Subcutaneous preadipocyte (primary cell): ENCODE measurements at places on chromosomes 1 and 21. TPM values are rescaled to one million over a fixed set of nuclear protein-coding genes. Genes with fewer than 3 reads are reported as not detected.

The INAVA gene
- not detected in 2 replicates for total RNA-seq

The RC3H1 gene
- total RNA-seq: 18.0 and 26.0 TPM in 2 replicates

The ANGEL2 gene
- total RNA-seq: 46.7 and 53.8 TPM in 2 replicates

The PACC1 gene
- total RNA-seq: 6.2 and 9.6 TPM in 2 replicates

The INTS11 gene
- 80.0 and 86.0 TPM in 2 replicates for total RNA-seq

The KIF26B gene
- under 0.01 TPM in 2 replicates for total RNA-seq

The TRIM63 gene
- under 0.01 TPM in 1 of 2 replicates, not detected in the other for total RNA-seq

The OR2T27 gene
- total RNA-seq: not detected in 2 replicates

The TDRD10 gene
- not detected in 2 replicates for total RNA-seq

The UBXN10 gene
- under 0.01 TPM in 1 of 2 replicates, not detected in the other for total RNA-seq

The VASH2 gene
- total RNA-seq: under 0.01 TPM in 2 replicates
